ENCODE measurements at places on chromosomes 2 and 18.

DNA sequence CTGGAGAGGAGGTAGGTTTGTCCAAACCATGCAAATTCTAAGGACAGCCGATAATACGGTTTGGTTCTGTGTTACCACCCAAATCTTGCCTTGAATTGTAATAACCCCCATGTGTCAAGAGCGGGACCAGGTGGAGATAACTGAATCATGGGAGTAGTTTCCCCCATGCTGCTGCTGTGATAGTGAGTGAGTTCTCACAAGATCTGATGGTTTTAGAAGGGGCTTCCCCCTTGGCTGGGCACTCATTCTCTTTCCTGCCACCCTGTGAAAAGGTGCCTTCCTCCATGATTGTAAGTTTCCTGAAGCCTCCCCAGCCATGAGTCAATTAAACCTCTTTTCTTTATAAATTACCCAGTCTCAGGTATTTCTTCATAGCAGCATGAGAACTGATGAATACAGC is 295.2 kb downstream of the NBAS start:
- DNase-seq: no peak

GRCh38 chr2:139078376-139078775 is 298.2 kb upstream of the NXPH2 start:
- DNase-seq: no peak

DNA sequence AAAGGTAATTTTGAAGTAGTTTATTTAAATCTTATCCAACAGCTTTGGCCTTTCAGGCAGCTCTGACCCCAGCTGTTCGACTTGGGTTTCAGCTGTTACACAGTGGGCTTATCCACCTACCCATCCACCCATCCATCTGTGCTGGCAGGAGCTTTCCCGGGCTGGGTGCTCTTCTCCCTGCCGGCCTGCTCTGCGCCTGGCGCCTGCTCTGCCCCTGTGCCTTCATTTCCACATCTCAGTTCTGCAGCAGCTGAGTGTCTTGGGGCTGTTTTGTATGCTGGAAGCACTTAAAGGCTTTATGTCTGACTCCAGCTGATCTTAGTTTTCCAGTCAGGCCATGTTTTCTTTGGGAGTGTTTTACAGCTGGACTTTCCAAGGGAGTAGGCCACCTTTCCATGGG is 24.2 kb downstream of the LDLRAD4 start:
- DNase-seq: no peak

GRCh38 chr2:173990970-173991819 is 26.0 kb upstream of the SP3 start:
- peak; percentile 77 for DNase-seq

GRCh38 chr2:233375490-233376314 is 21.4 kb downstream of the DGKD start:
- no peak for DNase-seq

DNA sequence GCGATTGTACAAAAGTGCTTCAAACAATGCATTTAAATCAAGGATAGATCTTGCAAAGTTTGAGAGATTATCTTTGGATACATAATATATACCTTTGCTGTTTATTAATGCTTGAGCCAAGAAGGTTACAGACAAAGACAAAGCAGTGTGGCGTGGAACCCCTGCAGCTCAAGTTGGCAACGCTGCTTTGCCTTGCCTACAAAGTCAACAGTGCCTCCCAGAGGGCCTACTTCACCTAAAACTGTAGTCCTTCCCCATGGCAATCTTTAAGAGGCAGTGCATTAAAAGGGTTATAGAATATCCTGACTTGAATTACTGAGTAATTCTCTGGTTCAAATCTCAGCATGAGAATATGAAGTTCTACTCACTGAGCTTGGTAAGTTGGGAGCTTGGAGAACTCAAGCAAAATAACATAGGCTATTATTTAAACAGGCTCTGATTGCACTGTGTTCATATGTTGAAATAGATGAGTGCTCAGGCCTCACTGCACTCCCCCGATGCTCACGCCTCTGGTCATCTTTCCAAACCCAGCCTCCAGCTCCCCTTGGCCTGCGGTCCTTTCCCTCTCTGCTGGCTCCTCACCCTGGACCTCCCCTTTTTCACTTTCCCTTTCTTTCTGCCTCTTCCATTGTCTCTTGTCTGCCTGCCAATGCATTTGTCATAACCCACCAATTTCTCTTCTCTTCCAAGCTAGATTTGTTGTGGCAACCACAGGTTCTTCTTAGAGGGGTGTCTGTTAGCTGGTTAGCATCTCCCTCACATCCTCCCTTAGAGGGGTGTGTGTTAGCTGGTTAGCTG is 96.5 kb downstream of the MYT1L start:
- no peak for DNase-seq

- DNase-seq: no peak
These were observed 31.2 kb upstream of the HPCAL1 start for GRCh38 chr2:10271509-10271908.

GRCh38 chr2:188449971-188450370 is 158.3 kb downstream of the GULP1 start:
- DNase-seq: no peak

- DNase-seq: no peak
These were observed 43.0 kb downstream of the CAPN13 start for GRCh38 chr2:30764021-30764800.

DNA sequence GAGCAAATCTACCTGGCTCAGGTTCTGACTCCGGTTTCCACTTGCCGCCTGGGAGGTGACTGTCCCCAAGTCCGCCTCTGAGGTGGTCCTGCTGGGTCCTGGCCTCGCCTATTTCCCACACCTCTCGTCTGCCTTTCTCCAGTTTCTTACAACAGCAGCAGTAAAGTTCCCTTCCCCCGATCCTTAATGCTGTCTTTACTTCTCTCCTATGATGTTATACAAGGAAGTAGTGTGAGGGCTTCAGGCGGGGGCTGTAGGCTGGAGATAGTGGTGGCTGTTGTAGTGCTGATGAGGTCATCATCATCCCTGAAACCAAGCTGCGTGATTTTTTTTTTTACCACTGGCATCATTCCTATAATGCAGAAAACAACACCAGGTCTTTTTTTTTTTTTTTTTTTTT is 18.9 kb downstream of the TGIF1 start:
- no peak for DNase-seq

GRCh38 chr2:51256736-51257135 is 224.8 kb upstream of the NRXN1 start:
- DNase-seq: no peak

Measured in fibroblast of skin of right quadriceps (primary cell).